ENCODE measurements at places on chromosomes 6 and 20. TPM values are rescaled to one million over a fixed set of nuclear protein-coding genes. Genes with fewer than 3 reads are reported as not detected.

Gene NNAT
- not detected for total RNA-seq

Gene GCM1
- 0.13 TPM for total RNA-seq

Gene CLPSL2
- not detected for total RNA-seq

Gene FUT9
- 5.2 TPM for total RNA-seq

Gene TRAPPC3L
- not detected for total RNA-seq

Gene PPP1R14C
- total RNA-seq = 9.8 TPM

Gene ABHD16B
- not detected for total RNA-seq

Gene NEURL2
- 9.2 TPM for total RNA-seq

Gene AVP
- total RNA-seq = not detected

Gene PPP1R3G
- 1.1 TPM for total RNA-seq

Gene TMEM74B
- 0.44 TPM for total RNA-seq

Gene HSP90AB1
- total RNA-seq = 895 TPM

Gene TBXT
- not detected for total RNA-seq

Gene OPRM1
- total RNA-seq = not detected

Gene NRN1
- total RNA-seq = not detected

Gene ADTRP
- total RNA-seq = 4.1 TPM

Gene KIAA1755
- total RNA-seq = 0.30 TPM

Gene IL17A
- total RNA-seq = not detected

Gene OR2B6
- 1.5 TPM for total RNA-seq

Gene MTFR2
- total RNA-seq = 10.5 TPM

Gene FAM209B
- total RNA-seq = not detected

Gene CLVS2
- not detected for total RNA-seq

Gene CDSN
- total RNA-seq = 1.0 TPM

Gene MPC1
- total RNA-seq = 13.3 TPM

Gene TMEM244
- total RNA-seq = not detected

Gene RIN2
- 39.0 TPM for total RNA-seq

Gene DNAH8
- not detected for total RNA-seq

Gene EDN3
- total RNA-seq = not detected

Gene SLC4A11
- total RNA-seq = 46.1 TPM

Gene ZC2HC1B
- not detected for total RNA-seq

Gene XKR7
- not detected for total RNA-seq

Gene SLCO4A1
- total RNA-seq = 19.3 TPM

Gene PPP1R16B
- total RNA-seq = not detected

Gene EYS
- not detected for total RNA-seq

Gene METTL24
- not detected for total RNA-seq

Gene SGK1
- 13.5 TPM for total RNA-seq
